ENCODE measurements at places on chromosomes 7 and 10. TPM values are rescaled to one million over a fixed set of nuclear protein-coding genes. Genes with fewer than 3 reads are reported as not detected.

GRCh38 chr10:71309919-71310318 lies 9.1 kb upstream of the SLC29A3 start:
- no peak for DNase-seq
- no peaks in the 10 kb centered on the region for H3K36me3 ChIP-seq
- H3K4me3 ChIP-seq = no peak overlapping the region
- H3K4me1 ChIP-seq = peaks cover 7% of the 10 kb centered on the region

GRCh38 chr10:22823109-22823508 lies 104.7 kb upstream of the ARMC3 start:
- no peak for DNase-seq
- H3K27ac ChIP-seq = no peak overlapping the region
- no peaks in the 10 kb centered on the region for H3K4me1 ChIP-seq
- no peak overlapping the region for H3K4me3 ChIP-seq
- no peaks in the 10 kb centered on the region for H3K27me3 ChIP-seq
- H3K36me3 ChIP-seq = no peaks in the 10 kb centered on the region

DNA sequence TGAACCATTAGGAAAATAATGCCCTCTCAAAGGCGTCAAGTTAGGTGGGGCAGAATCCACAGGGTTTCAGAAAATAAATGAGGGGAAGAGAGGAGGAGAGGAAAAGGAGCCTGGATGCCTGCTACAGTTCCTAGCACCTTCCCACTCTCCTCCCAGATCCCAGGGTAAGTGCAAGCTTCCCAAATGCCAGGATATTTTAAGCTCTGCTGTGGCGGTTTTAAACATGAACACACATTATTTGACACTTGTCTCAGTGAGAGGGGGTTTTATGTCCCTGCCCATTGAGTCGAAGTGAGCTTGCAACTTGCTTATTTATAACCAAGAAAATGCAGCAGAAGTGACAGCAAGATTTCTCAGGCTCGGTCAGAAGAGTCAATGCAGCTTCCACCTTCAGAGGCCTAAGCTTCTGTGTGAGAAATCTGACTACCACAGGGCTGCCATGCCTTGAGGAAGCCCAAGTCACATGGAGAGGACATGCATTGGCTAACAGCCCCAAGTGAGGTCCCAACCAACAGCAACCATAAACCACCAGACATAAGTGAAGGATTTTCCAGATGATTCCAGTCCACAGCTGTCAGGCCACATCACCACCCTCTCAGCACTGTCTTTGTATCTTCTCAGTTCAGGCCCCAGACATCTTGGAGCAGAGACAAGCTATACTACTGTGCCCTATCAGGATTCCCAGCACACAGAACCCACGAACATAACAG lies 17.9 kb upstream of the BMPER start:
- no peak for DNase-seq
- no peaks in the 10 kb centered on the region for H3K36me3 ChIP-seq
- no peak overlapping the region for H3K4me3 ChIP-seq
- no peaks in the 10 kb centered on the region for H3K4me1 ChIP-seq

DNA sequence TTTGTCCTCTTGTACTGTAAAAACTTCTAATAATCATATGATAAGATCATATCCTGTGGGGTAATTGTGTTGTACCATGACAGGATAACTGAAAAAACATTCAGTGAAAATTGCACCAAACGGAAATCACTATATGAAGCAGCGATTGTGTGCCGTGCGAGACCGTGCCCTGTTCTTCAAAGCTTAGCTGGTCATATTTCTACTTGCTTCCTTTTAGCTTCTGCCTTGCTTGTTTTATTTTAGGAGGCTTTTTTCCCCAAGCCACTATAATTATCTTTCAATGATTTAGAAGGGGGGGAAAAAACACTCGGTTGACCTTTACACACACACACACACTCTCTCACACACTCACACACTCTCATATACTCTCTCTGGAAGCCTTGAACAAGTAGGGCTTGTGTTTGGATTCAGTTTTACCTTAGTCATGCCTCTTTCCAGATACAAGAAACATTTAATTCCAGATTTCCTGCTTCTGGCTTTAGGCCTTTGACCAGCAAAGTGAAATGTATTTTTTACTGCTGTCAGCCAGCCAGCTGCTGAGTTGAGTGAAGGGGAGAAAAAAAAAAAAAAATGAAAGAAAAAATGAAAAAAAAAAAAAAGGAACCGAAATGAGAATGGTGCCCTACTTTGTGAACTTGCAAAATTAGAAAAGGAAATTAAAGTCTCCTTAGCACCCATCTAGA lies 181.4 kb downstream of the ARID5B start:
- no peaks in the 10 kb centered on the region for H3K27me3 ChIP-seq
- H3K36me3 ChIP-seq = peaks cover 61% of the 10 kb centered on the region
- H3K4me3 ChIP-seq = peak overlapping the region; percentile 60

Gene CTAGE4
- 1.8 TPM for total RNA-seq

Gene CLRN3
- not detected for total RNA-seq

Gene NUPR2
- total RNA-seq = not detected

Measured in activated naive CD8-positive, alpha-beta T cell treated with anti-CD3 and anti-CD28 coated beads for 36 hours (primary cell).